ENCODE measurements at places on chromosomes 3 and 15.

GRCh38 chr3:20575146-20575545 lies 389.1 kb upstream of the SGO1 start:
- peak; percentile 62 for DNase-seq

- DNase-seq = no peak
These were observed 90.1 kb downstream of the B3GALNT1 start for GRCh38 chr3:161014843-161015749.

GRCh38 chr15:61084944-61085367 lies 144.1 kb downstream of the RORA start:
- DNase-seq = no peak

GRCh38 chr3:180093535-180093934 lies 56.8 kb upstream of the PEX5L start:
- DNase-seq = no peak

DNA sequence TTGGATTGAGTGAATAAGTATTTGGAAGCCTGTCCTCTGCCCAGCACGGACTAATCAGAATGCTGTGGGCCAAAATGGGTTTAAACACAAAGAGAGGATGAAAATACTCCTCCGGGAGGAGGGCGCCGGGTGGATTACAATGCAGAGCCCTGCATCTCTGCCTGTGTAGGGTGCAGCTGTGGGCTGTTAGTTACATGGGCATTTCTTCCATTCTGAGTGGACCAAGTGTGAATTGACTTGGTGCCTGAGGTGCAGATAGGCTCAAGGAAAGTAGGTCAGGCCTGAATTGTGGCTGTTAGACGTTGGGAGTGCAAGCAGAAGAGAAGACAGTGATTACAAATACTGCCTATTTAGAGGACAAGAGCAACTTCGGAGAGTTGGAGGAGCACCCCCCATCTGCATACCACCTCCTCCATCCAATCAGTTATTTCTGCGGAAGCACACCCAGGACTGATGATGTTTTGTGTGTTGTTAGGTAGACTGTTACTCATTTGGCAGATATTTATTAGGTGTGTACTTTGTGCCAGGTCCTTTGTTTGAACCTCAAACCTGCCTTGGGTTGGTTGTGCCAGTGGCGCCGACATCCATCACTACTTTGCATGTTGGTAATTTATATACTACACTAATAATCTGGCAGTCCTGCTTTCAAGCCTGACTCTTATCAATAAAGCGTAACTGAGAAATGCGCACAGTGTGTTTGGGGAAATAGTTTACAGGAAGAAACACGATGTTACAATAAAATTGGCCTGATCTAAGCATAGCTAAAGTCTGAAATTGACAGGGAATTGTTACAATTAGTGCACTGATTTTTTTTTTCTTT lies 33.0 kb downstream of the PTPRG start:
- DNase-seq = no peak
